ENCODE measurements at places on chromosomes 2 and 18. TPM values are rescaled to one million over a fixed set of nuclear protein-coding genes. Genes with fewer than 3 reads are reported as not detected.

The RANBP2 gene
- total RNA-seq: 88.4 TPM

The LPIN2 gene
- total RNA-seq: 20.9 TPM

The ST8SIA5 gene
- under 0.01 TPM for total RNA-seq

The PAX8 gene
- 2.9 TPM for total RNA-seq

The UGT1A3 gene
- total RNA-seq: not detected

The BOD1L2 gene
- total RNA-seq: not detected

The RAPH1 gene
- 28.2 TPM for total RNA-seq

The DYNAP gene
- total RNA-seq: not detected

The GALNT14 gene
- 0.98 TPM for total RNA-seq

The STPG4 gene
- total RNA-seq: 0.20 TPM

The DUSP19 gene
- total RNA-seq: 2.2 TPM

All from subcutaneous preadipocyte (primary cell).